ENCODE measurements at places on chromosomes 4 and X.

- DNase-seq: no peak
Measured at GRCh38 chr4:18935659-18936345, 914.2 kb upstream of the LCORL start.

DNA sequence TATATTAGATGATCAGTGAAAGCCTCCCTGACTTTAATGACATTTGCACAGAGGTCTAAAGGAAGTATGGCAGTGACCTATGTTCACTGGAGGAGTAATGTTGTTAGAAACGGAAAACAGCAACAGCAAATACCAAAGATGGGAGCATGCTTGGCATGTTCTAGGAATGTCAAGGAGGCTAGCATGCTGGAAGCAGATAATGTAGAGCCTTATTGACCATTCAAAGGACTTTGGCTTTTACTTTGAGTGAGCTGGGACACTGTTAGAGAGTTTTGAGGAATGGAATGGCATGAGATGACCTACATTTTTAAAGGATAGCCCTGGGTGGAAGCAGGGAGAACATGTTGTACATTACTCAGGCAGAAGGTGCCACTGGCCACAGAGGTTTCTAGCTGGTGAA is 6.0 kb downstream of the RPA4 start:
- DNase-seq: no peak

DNA sequence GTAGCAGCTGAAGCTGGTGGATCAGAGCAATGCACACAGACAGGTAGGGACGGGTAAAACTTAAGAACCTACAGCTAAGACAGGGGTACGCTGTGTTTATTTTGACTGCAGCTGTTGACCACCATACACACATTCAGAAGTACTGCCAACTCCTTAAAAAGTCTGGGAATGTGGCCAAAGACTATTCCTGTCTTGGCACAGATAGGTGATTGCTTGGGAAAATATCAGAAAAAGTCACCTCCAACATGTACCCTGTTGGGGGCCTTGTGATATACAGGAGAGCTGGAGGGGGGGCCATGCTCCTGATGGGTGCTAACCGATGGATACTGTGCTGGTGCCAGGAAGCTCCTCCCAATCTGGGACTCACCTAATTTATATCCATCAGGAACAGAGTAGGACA is 121.2 kb downstream of the VCX2 start:
- DNase-seq: no peak

DNA sequence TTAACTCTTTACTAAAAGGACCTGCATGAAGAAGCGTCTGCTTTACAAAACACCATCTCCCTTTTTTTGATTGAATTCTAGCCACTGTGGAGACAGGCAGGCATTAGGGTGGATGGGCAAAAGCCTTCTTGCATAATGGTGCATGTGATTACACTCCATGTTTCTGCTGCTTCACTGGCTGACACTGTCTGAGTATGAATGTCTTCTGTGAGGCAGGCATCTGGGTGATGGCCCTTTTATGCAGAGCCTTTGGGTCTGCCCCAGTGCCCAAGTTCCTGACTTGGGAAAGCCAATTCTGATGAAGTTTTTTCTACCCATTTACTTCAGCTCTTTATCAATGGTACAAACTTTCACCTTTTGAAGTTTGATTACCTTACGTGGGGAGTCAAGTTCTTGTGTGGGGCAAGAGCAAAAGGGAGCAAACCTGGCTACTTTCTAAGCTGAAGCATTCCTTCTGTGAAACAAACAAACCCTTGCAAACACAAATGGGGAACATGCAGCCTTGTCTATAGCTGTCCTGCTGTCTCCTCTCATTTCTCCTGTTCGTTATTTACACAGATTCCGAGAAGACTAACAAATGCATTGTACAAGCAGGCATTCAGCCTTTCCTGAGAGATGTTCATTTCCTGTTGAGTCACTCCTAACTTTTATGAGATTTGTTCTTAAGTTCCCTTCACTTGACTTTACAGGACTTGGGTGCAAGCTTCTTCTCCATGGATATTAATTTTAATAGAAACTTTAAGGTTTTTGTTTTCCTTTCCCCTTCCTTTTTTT is 301.9 kb downstream of the TLL1 start:
- no peak for DNase-seq

- DNase-seq: no peak
Measured at GRCh38 chr4:109810552-109811387, 4.8 kb upstream of the GAR1 start.

GRCh38 chr4:112185334-112185733 is 40.1 kb downstream of the FAM241A start:
- no peak for DNase-seq

- DNase-seq: no peak
Measured at GRCh38 chrX:85359051-85359450, 20.4 kb downstream of the POF1B start.

DNA sequence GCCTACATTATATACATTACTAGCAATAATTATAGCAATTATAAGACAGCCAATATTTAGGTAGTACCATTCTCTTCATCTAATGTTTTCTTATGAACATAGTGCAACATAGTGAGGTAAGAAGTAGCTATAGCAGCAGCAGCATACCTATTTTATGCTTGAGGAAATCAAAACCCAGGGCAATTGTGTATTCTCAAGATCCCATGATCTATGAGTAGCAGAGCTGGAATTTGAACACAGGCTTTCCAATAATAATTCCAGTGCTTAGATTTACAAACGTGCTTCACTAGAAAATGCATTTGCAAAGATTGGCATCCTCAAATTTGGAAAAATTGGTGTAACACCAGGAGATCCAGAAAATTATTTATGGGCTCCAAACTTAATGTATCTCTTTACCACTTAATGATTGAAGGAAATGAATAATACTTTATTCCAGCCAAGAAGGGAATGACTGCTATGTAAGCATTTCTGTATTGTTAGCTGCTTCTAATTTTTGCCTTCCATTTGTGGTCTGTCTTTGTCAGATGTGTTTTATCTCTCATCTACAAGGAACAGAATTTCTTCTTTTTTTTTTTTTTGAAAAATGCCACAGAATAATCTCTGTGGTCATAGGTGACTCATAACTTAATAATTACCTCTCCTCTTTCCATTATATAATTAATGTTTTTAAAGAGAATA is 451.1 kb downstream of the ARAP2 start:
- no peak for DNase-seq

DNA sequence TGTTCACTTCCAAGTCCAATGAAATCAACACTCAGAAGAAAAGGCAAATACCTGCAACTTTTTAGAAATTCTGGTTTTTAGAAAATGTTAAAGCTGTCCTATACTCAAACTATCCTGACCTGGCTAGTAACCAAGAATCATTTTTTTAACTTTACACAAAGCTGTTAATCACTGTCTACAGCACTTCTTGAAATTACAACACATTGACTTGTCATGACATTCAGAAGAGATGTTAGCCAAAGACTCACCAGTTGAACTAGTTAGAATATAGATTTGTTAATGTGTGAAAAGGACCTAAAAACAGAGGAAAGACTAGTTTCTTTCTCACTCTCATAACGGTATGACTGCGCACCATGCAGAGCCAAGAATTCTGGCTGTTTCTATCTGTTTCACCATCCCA is 98.8 kb downstream of the COX18 start:
- no peak for DNase-seq

DNA sequence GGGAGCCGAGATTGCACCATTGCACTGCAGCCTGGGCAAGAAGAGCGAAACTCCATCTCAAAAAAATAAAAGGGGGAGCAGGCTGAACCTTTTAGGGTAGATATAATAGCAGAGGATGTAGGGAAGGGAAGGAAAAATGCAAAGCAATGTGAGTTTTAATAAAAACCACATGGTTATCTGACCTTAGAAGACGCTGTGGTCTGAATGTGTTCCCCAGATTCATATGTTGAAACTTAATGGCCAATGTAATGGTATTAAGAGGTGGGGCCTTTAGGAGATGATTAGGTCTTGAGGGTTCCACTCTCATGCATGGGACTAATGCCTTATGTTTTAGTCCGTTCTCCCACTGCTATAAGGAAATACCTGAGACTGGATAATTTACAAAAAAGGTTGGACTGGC is 114.1 kb upstream of the STX18 start:
- DNase-seq: no peak

- DNase-seq: no peak
Measured at GRCh38 chr4:93791570-93792195, 36.9 kb upstream of the ATOH1 start.

- DNase-seq: no peak
Measured at GRCh38 chr4:31844350-31844749, 1124.2 kb downstream of the PCDH7 start.

DNA sequence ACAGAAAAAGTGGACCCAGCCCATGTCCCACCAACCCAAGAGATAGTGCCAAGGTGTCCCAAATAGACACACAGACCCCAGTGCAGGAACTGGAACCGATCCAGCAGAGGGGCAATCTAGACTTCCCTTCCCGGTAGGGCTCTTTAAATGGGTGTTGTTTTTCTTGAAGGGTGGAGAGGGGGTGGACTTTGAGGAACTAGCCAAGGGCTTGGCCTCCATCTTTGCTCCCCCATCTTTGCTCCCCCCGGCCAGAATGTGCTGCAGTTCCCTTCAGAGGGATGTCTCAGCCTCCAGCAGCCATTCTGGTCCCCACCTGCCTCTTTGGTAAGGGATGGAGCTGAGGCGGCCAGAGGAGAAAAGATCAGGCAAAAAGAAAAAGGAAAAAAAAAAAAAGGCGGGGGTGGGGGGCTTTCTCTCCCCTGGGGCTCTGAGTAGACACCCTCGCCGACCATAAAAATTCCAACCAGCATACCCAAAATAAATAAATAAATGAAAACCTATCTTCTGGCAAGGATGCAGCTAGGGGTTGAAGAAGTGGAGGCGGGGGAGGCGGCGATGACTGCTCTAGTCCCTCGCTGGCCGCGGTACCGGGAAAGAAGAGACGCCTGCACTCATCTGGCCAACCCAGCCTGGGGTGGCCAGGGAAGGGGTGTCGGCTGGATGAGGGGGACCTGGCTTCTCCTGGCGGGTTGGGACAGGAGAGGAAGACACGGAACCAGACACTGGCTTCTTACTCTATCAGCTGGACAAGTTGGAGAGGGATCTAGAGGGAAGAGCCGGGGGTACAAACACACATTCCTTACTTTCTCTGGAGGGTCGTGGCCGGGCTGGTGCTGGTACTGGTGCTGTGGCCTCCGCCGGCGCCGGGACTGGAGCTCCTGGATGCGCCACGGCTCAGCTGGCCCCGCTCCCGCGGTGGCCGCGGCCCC is 38.5 kb upstream of the IQSEC2 start:
- no peak for DNase-seq

GRCh38 chr4:130511776-130512175 is 1415.8 kb downstream of the C4orf33 start:
- DNase-seq: no peak

DNA sequence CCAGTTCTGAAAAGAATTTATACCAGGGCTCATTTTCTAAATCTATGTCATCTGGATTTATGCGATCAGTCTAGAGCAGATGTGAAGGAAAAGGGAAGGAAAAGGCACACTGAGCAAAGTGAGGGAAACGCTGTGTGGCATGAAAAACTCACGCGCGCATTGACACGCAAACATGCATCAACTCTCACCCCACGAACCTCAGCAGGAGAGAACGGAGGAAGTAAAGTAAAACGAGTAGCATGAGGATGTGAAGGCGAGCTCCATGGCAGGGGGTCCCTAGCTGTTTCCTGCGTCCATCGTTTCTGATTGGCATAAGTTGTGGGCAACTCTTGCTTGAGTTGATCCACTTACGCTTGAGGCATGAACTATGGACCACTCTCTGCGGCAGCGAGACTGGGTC is 102.8 kb upstream of the PDLIM3 start:
- DNase-seq: no peak

DNA sequence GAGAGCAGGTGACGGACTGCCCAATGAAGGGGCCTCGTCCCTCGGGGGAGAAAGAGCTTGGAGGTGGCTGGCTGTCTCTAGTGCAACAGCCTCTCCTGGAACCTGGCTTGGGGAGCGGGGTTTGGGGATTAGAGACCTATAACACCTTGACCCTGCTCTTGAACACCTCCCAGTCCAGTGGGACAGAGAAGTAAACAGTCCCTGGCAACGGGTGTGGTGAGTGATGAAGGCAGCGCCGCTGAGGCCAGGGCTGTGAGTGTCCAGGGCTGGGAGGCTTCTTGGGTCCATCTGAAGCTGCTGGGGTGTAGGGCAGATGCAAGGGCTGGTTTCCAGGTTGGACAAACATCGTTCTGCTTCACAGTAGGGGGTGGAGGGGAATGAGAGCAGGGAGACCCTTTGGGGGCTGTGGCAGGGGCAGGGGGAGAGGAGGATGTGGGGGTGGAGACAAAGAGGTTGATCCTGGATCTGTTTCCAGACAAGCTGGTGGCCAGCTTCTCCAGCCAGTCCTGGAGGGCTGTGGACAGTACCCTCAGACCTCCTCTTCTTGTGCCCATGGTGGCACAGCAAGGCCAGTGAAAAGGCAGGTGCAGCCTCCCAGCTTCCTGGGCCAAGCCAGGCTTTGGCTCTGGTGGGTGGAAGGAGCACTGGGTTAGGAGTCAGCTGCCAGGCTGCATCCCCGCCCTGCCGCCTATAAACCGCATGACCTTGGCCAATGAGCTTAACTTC is 3.8 kb downstream of the NSG1 start:
- DNase-seq: no peak

DNA sequence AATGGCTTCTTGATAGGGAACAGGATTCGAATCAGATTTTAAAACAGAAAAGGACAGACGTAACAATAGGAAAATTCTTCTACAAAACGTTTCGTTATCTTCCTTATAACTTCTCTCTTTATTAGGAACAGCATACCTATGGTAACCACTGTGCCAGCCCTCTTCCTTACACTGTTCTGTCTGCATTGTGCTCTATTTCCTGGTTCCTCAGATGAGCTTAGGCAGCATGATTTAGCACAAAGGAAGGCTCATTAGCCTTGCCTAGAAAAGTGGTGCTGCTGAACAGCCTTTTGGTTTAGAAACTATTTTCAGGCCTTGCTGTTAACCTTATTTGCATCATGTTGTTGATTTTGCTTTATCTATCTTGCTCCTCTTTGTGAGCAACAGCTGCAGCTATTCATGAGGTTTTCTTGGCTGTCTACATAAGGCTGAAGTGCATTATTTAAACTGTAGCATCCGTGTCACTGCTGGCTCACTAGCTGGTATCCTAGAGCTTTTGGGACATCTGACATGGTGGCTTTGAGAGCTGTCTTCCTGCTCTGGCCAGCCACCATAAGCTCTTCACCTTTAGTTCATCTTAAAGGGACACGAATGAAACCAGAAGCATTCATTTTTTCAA is 69.9 kb upstream of the NRK start:
- no peak for DNase-seq

DNA sequence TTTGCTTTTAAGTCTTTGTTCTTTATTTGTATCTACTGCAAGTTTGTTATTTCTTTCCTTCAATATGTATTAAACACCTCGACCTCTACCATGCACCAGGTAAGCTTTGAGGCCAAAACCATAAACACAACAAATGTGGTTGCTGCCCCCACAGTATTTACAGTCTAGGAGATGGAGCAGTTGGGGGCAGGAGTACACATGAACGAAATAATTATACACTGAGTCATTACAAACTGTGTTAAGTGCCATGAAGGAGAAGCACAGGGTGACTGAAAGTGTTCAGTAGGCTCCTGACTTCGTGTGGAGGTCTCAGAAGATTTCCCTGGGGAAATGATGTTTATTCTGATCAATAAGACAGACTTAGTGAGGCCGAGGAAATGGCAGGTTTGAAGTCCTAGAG is 30.3 kb downstream of the SLC25A43 start:
- DNase-seq: no peak

Data from activated CD8-positive, alpha-beta memory T cell treated with anti-CD3 and anti-CD28 coated beads for 4 hours (primary cell).